Stimulated activated CD8-positive, alpha-beta memory T cell treated with anti-CD3 and anti-CD28 coated beads, Interleukin-7, amount 100 ng/mL, for 1 hour (primary cell): ENCODE measurements at places on chromosomes 4 and X.

DNA sequence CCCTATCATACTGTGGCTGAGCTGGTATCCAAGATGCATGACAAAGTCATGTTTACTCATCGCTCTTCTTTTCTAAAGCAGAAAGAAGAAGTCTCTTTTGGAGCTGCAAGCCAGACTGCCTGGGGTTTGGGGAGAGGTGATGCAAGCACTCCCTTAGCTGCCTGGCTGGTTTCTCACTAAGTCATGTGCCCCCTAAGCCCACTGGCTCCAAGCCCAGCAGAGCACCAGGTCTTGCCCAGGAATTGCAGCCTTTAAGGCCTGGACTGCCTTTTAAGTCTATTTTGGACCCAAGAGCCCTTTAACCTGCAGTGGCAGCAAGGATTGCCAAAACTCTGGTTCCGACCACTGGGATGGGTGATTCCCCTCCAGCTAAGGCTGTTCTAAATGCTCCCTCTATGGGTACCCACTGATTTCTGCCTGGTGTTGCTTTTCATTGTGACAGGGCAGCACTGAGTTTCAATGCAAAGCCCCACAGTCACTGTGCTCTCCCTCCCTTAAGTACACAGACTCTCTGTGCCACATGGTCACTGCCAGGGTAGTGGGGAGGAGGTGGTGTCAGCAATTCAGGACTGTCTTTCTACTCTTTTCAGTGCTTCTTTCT is 548.6 kb downstream of the TLL1 start:
- DNase-seq, result no peak

DNA sequence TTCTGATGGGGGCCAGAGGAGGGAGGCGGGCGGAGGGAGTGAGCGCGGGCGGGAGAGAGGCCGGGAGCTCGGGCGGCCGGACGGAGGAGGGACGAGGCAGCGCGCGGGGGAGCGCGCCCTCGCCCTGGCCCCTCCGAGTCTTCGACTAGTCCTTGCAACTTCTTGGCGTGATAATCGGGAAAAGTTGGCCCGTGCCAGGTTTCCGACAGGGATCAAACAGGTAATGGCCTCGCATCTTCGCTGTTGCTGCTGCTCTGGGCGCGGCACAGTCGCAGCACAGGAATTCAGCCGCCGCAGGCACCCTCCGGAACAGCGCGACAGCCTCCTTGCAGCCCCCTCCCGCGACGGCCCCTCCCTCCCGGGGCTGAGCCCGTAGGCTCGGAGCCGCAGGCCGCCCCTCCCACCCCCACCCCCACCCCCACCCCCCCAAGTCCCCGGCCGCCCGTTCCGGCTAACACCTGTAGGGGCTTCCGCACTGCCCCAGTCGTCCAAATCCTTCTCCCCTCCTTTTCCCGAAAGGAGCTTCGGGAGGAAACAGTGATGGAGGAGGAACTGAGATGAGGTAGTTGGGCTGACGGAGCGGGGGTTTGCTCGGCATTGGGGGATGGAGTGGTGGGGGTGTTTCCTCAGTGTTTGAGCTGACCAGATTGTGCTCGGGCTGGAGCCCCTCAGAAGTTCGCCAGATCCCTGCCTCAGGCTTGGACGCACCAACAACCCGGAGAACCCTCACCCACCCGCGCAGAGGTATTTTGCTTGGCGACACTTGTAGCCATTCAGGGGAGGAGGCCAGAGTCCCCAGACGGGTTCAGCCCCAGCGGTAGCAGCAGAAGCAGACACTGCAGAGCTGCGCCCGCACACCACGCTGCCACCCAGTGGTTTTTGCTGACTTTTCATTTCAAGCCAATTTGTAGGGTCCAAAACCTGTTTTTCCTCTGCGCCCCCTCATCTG is at the start of gene FGF13:
FGF13 (minus strand) TSS at position 319 of the 949 bp plus-strand sequence. CDS start 714 bp downstream, outside the sequence.
- no peak for DNase-seq

GRCh38 chr4:11338956-11339782 is 89.5 kb downstream of the HS3ST1 start:
- DNase-seq, result no peak

- DNase-seq, result no peak
Measured at GRCh38 chr4:189500970-189501369, 439.7 kb upstream of the FRG1 start.

GRCh38 chr4:15162465-15163283 is 160.4 kb downstream of the CPEB2 start:
- DNase-seq, result no peak

GRCh38 chrX:148929686-148930085 is 429.3 kb downstream of the AFF2 start:
- DNase-seq, result no peak

DNA sequence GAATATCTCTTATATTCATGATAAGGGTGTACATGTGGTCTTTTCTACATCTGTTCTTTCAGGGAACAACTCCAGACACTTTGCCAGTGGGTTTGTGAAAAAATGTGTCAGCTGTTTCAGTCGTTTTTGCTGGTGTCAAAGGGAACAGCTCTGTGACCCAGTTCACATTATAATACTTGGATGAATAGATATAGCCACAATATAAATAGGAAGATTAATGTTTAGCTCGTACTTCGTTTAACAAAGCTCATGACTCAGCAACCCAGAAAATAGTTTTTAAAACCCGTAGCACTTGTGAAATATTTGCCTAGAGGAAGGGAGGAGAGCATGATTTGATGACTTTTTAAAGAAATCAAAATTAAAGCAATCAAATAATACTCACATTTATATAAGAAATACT is 7.9 kb downstream of the LIAS start:
- no peak for DNase-seq

- no peak for DNase-seq
Measured at GRCh38 chr4:122876456-122876855, 45.9 kb downstream of the NUDT6 start.

GRCh38 chr4:116668190-116668589 is 417.2 kb downstream of the TRAM1L1 start:
- no peak for DNase-seq

DNA sequence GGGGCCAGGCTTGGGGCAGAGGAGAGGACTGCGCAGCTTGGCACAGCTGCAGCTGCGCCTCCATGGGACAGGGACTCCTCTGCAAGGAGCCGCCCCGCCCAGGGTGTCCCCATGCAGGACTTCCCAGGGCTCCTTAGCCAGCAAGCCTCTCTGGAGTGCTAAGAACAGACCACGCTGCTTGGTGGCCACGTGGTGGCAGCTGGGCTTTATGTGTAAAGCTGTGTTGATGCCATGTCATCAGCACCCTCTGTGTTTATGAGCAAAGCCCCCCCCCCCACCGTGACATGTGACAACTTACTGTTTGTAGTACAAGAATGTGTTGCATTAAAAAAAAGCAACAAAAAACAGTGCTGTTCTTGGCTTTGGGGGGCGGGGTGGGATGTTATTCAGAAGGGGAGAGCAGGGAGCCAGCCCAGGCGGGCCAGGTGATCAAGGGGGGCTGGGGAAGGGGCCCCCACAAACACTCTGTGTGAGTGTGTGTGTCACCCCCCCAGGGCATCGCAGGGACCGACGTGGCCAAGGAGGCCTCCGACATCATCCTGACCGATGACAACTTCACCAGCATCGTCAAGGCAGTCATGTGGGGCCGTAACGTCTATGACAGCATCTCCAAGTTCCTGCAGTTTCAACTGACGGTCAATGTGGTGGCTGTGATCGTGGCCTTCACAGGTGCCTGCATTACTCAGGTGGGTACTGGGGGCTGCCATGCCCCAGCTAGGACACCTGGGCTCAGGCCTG is 40.3 kb downstream of the ATP2B3 start:
- DNase-seq, result no peak

DNA sequence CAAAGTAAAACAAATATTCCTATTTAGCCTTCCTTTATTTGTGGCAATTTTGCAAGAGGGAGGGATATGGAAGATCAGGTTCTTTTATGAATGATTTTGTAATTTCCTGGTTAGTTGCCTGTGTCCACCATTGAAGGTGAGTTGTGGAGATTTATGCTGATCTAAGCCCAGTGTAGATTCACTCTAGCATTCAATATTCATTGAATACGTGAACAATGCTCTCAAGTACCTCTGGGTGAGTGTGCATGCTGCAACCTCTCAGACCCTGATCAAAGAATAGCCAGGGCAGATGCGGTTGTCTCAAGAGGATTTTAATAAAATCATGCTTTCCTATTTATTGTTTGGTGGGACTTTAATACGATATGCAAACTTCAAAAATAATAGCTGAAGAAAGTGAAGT is 628.4 kb downstream of the SPRY1 start:
- DNase-seq, result no peak

GRCh38 chrX:108736509-108737479 is at the start of gene IRS4:
Gene IRS4, minus strand, starts transcription at chrX:108736563.
- no peak for DNase-seq

DNA sequence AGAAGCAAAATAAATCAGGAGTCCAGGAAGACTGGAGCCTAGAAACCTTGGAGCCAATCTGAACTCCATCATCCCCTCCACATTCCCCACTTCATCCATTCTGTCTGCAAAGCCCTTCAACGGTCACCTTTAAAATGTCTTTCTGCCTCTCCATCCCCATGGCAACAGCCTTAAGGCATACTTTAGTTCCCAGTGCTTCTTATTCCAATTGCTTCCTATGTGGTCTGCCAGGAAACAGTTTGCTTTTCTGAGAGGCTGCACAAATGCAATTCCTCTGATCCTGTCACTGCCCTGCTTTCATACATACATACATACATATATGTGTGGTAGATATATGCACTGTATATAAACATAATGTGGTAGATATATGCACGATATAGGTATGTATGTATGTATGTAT is 786 bp upstream of the MAGEH1 start:
- DNase-seq, result no peak

- no peak for DNase-seq
Measured at GRCh38 chr4:24747234-24747975, 48.0 kb upstream of the SOD3 start.

- DNase-seq, result no peak
Measured at GRCh38 chr4:125022855-125023501, 291.8 kb upstream of the FAT4 start.

GRCh38 chrX:86028681-86029080 is 18.7 kb downstream of the CHM start:
- DNase-seq, result no peak

DNA sequence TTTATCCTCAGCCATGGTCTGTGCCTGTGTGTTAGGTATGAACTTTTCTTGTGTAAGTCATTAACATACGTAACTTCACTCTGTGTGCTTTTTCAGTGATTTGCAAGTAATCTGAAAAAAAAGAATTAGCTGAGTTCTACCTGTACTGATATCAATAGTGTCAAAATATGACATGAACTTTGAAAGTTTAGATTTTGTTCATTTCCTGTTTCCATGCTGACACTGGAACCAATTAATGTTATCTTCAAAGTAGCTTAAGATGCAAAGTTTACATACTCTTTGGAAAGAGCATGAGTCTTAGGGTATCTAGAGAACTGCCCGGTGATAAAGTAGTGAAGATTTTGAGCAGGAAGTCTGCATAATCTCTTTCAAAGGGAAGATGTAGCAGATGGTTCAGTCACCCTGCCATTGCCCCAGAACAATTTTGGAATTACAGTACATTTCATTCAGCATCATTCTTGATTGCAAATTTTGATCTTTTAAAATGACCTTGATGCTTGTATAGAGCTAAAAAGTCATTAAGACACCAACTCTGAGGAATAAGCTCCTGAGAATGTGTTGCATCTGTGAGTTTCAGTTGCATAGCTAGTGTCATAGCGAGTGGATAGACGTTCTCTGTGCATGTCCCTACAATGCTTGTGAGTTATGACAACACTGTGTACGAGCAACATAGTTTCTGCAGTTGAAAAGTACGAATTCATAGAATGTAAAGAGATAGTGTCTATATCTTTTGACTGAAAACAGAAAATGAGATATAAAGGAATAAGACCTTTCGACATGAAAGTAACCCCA is 130.5 kb downstream of the PTTG2 start:
- DNase-seq, result no peak

DNA sequence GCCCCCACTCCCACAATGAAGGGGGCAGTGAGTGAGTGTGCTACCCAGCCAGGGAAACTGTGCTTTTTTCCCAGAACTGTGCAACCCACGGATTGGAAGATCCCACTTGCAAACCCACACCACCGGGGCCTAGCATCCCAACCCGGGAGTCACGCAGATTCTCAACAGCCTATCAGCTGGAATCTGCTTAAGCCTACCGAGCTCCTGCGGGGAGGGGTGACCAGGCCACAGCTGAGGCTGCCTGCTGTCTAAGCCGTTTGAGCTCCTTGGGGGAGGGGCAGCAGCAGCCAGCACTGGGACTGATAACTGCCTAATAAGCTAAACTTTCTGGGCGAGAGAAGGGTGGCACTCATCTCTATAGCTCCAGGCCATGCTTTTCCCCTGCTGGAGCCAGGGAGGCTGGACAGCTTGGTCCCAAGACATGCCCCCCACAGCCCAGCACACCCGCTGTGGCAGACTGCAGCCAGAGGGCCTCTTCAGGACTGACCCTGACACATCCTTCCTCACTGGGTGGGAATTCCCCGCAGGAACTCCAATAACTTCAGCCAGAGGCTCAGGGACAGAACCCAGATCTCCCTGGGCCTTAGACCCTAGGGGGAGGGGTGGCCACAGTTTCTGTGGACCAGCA is 161.3 kb upstream of the MAGEB18 start:
- no peak for DNase-seq

DNA sequence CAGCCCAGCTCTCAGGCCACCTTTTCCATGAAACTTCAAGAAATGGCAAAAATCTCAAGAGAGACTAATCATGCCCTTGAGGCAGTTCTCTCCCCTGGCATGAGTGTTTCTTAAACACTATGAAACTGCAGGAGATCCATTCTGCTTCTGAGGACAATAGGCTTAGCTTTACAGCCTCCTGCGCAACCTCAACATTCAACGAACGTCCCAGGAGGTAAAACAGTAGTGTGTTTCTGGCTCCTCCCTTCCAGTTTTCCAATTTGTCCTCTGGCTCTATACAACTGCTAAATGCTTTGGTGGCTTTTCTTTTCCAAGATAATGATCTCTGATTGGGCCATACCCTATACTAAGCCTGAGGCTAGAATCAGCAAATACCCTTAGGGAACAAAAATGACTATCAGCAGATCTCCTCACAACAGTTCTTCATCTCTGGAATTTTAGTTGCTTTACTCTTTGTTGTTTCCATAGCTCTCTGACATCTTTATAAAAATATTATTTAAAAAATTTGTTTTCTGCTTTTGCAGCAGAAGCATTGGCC is 87.0 kb upstream of the FAT1 start:
- no peak for DNase-seq

DNA sequence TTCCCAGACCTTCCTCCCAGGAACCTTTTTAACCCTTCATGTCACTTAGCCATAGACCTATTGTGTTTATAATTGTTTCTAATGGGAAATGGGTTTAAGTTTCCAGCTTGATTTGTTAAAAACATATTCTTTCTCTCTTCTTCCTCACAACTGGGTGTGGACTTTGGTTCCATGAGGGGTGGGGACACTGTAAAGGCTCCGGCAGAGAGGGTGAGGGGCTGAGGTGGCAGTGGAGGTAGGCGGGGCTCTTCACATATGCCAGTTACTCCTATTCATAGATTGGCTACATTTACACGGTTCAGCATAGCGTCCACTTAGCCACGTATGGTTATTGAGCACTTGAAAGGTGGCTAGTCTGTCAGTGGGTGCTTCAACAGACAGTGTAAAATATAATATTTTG is 7.8 kb downstream of the INTS6L start:
- no peak for DNase-seq

DNA sequence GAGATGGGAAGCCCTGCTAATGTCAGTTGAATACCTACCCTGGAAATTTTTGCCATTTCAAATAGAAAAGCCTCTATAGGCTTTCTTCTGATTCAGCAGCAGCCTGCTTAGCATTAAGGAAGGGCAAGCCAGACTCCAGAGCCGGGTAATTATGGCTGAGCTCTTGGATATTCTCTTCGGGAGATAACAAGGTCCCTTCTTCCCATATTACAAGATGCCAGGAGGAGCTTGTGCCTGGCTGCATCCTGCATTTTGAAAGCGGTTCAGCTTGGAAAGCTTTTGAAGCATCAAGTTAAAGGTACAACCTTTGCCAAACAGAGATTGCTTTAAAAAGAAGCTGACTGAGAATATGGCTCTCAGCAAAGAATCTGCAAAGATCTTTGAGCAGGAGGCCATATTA is 399.6 kb upstream of the RPS6KA3 start:
- DNase-seq, result no peak
